ENCODE measurements at places on chromosomes 4 and X.

DNA sequence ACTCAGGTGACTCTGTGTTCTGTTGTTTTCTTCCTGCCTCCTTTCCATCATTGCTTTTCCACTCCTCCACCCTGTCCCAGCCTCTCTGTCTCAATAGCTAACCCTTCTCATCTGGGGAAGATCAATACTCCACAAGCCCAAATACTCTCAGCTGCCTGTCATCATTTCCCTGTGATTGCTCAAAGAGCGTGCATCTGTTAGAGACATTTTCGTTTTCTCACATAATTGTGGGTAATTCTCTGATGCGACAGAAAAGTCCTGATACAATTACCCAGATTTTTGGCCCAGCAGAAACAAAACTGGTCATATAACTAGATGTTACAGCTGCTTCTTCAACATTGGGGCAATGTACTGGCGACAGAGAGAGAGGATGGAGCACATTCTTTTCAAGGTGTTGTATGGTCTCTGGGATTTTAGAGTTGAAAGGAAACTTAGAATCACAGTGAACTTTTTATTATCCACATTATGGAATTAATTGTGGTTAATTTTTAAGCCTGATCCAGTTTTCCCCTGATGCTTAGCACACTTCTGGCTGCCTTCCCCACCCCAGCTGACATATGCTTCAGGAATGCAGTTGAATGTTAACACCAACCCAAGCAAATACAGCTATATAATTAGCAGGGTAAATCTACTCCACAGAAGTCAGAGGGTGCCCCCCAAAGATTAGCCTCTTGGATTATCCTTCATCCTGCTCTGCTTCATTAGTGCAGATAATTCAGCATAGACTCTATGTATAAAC lies 171.4 kb upstream of the ANXA3 start:
- peak; percentile 46 for DNase-seq

- DNase-seq = no peak
Observed at GRCh38 chrX:54640736-54641135, 110.7 kb downstream of the GNL3L start.

DNA sequence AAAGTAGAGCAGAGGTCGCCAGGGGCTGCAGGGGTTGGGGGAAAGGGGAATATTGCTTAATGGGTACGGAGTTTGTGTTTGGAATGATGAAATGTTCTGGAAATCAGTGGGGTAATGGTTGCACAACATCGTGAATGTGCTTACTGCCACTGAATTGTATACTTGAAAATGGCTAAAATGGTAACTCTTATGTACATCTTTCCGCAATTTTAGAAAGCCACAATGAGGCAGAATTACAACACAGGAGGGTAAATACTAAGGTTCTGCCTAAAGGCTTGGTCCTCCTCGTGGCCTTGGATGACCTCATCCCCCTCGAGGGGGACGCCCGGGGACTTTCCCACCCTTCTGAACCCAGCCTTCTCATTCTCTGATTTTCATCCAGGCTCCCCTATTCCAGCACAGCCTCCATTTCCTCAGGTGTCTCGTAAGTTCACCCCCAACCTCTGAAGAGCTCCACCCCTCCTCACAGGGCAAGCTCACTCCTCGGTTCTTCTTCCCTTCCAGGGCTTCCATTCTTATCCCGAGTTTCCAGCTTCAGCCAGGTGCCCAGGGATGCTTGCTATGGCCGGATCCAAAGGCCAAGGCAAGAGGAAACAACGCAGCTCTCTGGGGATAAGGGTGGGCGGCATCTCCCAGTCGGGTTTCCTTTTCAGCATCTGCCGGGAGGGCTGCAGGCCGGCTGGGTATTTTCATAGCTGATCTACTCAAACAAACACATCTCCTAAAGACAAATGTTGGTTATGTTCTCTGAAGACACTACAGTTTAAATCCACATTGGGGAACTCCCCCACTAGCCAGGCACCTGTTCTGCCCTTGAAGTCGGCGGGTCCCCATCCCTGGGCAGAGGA lies 71.3 kb upstream of the ACSL1 start:
- DNase-seq = no peak

DNA sequence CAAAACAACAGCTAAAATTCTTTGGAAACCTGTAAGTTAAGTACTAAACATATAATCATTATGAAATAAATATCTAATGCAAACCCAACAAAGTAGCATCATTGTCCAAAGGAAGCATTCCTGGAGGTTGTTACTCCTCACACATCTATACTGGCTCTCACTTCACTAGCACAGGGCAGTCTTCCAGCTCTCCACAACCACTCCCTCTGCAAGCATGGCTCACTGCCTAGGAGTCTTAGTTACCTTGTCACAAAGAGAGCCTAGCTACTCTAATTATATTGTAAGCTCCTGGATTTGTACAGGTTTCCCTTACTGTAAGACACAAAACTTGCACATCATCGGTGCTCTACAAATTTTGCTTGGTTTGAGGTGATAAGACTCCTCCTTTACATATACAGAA lies 76.1 kb downstream of the AMMECR1 start:
- no peak for DNase-seq

GRCh38 chr4:57020467-57021101 lies 41.9 kb downstream of the POLR2B start:
- peak; percentile 66 for DNase-seq

GRCh38 chr4:71027611-71028010 lies 34.2 kb downstream of the DCK start:
- no peak for DNase-seq

DNA sequence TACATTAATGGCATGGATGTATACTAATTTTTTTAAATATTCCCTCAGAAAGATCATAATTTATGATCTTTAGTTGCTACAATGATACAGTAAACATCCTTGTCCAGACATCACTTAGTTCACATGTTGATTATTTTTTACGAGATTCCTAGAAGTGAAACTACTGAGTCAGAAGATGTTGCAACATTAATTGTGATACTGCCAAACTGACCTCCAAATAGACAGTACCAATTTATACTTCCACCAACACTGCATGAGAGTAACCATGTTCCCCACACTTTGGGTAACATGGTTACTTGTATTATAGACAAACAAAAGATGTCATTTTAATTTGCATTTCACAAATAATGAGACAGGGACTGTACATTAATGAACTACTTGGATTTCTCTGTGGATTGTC lies 19.6 kb downstream of the RCHY1 start:
- peak; percentile 67 for DNase-seq

DNA sequence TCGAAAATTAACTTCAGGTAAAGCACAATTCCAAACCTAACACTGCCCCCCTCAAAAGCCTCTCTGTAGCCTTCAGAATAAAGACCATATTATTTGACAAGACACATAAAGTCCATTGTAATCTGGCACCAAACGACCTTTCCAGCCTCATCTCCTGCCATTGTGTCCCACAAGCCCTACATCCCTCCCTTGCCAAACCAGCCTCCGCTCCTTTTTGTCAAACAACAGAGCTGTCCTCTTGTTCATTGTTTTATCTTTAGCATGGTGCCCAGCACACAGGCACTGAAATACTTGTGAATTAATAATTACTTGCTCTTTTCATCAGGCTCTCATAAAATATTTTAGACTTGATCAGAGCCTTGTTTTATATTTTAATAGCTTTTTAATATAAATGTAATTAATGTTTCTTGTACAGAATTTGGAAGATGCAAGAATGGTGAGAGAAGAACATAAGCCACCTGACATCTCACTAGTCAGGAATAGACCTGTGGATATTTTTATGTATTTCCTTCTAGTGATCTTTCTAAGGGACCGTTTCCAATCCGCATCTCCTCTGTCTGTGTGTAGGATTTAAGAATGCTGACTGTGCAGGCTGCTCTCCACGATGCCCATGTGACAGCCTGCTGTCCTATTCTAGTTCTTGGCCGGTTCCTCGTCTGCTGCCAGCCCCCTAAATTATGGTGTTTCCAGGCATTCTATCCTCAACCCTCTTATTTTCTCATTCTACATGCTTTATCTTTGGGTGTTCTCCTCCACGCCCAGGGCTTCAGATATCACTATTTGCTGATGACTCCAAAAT lies 3.0 kb upstream of the IRF2 start:
- no peak for DNase-seq

GRCh38 chrX:67558267-67558666 lies 14.4 kb downstream of the AR start:
- DNase-seq = no peak

DNA sequence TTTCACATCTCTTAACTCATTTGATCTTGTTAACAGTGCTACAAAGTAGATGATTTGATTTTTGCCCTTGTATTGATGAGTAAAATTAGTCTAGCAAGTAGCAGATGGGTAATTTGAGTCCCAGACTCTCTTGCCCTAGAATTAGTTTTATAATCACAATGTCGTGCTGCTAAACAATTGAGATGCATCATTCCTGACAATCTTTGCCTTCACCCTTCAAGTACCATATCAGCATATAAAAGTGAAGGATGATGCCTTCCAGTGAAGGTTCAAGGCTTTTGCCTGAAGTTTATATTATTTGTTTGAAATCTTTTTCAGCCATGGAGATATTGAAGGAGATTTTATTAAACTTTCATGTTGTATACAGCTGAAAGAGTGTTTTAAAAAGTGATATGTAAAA lies 141.4 kb downstream of the GRID2 start:
- no peak for DNase-seq
